ENCODE measurements at places on chromosomes 2 and 18.

DNA sequence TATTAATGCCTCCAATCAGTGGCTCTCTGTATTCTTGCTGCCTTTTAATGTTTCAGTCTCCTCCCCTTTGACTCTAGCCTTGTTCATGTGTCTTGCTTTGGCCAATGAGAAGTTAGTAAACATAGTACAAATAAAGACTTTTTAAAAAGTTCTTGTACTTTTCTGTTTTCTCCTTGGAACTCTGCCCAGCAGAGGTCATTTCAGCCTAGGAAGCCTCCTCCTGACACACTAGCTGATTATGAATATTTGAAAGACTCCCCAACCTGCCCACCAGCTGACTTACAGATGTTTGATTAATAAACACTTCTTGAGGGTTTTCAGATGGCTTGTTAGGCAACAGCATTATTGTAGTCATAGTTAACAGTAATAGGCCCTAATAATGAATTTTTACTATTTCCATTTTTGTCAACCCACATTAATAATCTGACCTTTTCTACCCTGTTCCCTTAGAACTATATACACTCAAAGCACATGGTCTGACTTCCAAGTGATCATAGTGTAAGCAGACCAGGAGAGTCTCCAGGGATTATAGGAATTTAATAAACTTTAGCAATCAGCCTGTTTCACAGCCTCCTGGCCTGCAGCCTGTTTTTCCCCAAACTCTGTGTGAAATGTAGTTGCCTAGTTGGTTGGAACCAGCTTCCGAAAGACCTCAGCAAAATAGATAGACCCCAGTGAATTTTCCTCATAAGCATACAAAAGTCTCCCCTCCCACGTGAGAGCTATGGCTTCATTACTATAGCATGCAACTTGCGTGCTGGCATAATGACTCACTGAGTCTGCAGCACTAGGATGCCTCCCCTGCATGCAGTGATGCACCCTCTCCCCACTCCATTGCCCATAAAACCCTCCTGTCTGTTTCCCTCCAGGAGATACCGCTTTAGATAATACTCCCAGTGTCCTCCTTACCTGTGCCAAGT is 670.7 kb upstream of the ZNF804A start:
- DNase-seq: no peak

GRCh38 chr2:212913640-212914306 is 237.6 kb downstream of the IKZF2 start:
- DNase-seq: no peak

GRCh38 chr18:79524181-79525078 is 128.7 kb downstream of the NFATC1 start:
- no peak for DNase-seq

DNA sequence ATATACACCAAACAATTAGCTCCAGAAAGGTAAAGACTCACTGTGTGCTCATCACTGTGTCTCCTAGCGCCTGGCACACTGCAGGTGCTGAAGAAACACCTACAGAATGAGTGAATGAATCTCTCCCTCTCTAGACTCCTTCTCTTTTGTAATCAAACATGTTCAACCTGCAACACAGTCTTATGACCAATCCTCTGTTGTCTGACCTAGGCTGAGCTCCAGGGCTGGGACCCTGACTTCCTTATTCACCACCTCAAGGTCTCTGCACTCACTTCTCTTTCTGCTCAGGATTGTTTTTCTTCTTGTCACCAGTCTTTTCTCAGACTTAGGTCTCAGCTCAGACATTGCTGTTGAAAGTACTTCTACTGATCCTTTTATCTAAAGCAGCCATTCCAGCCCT is 9.8 kb downstream of the CKAP2L start:
- no peak for DNase-seq

- DNase-seq: no peak
Observed at GRCh38 chr18:11982981-11983380, 1.7 kb downstream of the IMPA2 start.

GRCh38 chr18:41630232-41630886 is 324.7 kb upstream of the PIK3C3 start:
- no peak for DNase-seq

- DNase-seq: no peak
Observed at GRCh38 chr2:32937602-32938448, 8.9 kb upstream of the LTBP1 start.

DNA sequence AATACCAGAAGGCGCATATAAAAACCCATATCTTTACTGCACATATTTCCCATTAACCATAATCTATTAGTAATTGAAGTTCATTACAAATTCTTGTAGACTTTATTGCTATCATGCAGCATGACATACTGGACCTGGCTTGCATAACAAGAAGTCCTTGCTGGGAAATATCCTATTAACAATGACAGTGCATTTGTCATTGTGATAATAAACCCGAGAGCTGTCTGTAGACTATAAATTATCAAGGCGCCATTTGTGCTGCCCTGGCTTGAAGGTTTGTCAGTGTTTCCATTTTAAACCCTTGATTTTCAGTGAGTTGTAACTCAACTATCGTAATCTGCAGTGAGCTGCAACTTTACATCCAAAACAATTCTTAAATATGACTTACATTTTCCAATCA is 59.0 kb downstream of the HNMT start:
- DNase-seq: no peak

- DNase-seq: no peak
Observed at GRCh38 chr2:177578454-177578853, 185.9 kb downstream of the AGPS start.

DNA sequence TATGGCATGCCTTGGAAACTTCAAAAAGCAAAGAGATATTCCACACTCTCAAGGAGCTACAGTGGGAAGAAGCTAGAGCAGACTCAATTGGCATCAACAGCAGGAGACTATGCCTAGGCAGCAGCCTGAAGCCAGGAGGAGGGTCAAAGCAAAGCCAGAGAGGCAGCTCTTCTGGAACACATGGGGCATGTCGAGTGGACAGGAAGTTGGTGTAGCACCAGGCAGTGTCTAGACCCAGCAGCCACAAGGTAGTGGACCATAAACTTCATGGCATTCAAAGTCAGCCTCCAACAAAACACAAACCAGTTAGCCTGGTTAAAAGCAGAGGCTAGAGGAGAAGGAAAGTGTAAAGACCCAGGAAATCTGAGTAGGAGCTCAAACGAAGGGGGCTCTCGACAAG is 311.2 kb upstream of the PKDCC start:
- no peak for DNase-seq

DNA sequence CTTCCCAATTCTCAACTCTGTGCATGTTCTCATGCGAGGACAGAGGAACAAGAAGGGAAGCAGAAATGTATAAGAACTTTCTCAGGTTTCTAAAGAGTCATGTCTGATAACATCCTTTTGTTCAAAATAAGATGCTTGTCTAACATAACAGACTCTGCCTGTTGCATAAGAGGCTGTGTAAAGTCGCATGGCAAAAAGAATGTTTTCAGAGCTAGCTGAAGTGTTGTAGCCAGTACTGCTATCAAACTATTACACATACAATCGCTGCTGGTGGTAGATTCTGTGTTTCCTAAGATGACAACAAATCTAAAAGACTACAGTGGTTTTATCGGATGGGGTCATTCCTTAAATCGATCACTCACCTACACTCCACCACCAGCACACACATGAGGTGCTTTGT is 487.5 kb downstream of the IRS1 start:
- DNase-seq: no peak

DNA sequence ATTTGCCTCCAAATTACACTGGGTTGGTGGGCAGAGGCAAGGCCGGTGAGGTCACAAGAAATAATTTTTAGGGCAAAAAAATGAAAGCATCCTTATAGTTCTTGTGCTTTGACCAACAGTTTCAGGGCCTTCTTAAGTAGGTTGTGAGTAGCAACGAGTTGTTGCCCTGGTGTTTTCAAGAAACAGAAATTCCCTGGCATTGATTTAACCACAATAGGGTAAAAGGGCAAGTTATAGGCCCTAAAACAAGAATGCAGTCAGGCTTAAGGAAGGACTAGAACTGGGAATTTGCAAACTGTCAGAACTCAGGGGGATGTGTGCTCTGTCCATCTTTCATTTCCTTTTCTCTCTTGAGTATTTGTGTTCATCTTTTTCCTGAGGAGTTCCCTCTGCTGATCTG is 46.1 kb upstream of the STPG4 start:
- no peak for DNase-seq

GRCh38 chr2:219517954-219518778 is 3.9 kb downstream of the ASIC4 start:
- DNase-seq: no peak

DNA sequence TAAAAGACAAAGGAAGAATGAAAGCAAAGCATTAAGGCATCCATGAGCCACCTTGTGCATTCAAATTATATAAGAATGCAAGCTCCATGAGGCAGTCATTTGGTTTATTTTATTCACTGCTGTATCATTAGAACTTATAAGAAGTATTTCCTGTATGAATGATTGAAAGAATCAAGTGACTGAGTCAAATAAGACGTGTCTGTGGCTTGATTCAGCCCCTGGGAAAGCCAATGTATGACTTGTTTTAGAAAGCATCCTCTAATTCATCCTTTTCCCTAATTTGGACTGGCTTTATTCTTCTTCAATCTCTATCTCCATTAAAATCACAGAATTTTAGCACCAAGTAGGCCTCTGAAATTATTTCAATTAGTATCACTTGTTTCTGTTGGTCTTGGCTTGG is 461.1 kb downstream of the LPIN1 start:
- no peak for DNase-seq

DNA sequence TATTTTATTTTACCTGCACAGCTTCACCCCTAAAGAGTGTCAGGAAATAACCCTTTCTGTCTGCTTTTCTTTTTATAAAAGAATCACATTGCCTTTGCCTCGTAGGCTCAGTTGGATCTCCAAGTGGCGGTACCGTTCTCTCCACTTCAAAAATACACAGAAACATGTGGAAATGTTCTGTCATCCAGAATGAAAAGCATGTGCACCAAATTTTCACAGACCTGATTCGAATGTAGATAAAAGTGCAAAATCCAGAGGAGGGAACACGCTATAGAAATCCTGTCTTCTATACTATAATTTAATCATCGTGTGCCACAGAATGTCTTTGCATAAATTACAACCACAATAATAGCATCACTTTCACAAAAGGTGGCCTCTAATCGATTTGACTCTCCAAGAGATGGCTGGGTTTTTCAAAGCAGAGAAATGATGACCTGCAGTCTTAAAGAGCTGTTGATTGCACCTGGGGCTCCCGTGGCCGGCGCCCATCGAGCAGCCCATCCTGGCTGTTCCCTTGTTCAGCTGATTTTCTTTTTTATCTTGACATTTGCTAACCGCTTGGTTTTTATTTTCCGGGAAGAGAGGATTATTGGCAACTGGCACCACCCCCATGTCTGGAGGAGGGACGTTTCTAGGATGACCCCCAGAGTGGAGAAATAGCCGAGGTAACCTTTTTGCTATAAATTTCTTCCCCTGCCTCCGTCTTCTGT is 290.2 kb downstream of the SOX11 start:
- no peak for DNase-seq

DNA sequence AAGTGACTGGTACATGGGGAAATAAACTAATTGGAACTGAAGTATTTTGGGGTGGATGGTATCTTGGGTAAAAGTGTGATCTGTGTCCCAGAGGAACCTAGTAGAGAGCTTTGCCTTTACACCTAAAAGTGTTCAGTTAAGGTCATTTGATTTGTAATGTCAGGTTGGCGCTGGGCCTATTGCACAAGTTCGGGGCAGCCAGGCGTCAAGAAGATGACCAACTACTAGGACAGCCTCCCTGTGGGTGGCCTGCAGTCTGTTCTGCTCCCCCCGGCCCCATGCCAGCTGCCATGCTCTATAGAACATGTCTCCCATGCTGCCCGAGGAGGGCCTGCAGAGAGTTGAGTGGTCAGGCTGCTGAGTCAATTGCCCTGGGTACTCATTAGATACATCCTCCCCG is 10.1 kb downstream of the RRM2 start:
- no peak for DNase-seq

- no peak for DNase-seq
Observed at GRCh38 chr2:127046579-127046978, 60.4 kb downstream of the BIN1 start.

DNA sequence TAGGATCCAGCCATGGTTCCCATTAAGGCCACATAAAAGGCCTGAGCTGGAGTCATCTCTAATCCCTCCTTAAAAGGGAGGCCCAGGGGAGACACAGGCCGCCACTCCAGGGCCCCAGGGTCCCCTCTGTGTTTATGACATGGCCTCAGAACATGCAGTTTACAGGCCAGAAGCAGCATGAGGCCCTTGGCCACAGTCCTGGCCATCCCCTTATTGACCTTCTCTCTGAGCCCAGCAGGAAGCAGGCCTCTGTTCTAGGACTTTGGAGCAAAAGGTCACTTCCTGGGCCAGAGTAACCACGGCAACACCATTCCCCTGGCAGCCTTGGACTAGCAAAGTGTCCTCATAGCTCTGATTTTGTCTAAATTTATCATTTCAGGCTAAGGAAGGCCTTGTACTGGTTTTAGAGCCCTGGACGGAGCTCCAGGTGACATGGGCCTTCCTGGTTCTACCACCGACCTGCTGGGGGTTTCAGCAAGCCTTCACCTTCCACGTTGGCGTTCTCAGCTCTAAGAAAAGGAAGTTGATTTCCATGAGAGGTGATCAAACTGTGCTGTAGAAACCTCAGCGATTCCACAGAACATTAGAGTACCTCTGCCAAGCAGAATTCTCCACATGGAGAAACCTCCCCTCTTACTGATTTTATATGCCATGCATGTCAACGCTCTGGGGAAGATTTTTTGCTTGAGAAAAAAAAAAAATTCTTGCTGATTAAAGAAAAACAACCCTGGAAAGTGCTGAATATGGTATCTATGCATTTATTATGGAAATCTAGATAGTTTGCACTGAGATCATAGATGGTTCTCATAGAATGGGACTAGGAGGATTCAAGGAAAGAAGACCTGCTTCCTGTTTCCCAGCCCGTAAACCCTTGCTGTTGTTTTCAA is 53.7 kb downstream of the HS1BP3 start:
- DNase-seq: no peak

- no peak for DNase-seq
Observed at GRCh38 chr2:215328066-215328465, 16.2 kb downstream of the ATIC start.

GRCh38 chr2:53424902-53425301 is 342.7 kb upstream of the CHAC2 start:
- DNase-seq: no peak

DNA sequence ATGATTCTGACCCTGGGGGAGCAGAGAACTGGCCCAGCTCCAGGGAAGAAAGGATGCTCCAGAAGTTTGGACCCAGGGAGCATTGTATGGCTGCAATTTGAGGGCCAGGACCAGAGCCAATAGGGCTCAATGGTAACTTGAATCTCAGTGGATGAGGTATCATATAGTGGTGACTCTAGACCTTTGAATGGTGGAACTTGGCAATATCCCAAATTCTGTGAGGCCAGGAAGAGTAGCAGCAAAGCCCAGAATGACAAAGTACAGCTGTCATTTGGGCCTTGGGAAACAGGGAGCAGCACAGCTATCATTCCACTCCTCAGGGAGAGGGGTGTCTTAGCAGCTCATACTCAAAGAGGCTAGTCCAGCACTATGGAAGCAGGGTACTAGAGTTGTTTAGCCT is 332.9 kb upstream of the RBMS1 start:
- no peak for DNase-seq

DNA sequence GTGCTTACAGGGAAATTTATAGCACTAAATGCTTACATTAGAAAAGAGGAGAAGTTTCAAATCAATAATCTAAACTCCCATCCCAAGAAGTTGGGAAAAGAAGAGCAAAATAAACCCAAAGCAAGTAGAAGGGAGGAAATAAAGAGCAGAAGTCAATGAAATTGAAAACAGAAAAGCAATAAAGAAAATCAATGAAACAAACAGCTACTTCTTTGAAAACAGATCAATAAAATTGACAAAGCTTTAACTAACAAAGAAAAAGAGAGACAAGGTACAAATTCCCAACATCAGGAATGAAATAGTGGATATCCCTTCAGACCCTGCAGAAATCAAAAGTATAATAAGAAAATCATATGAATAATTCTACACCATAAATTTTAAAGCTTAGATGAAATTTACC is 25.5 kb upstream of the ONECUT2 start:
- DNase-seq: no peak

- DNase-seq: no peak
Observed at GRCh38 chr2:153391131-153391530, 87.4 kb downstream of the RPRM start.
